NCI-H2107 (cell line): ENCODE measurements at places on chromosomes 4 and X.

- DNase-seq: no peak
These were observed 186.0 kb downstream of the CRLF2 start for GRCh38 chrX:1026263-1027015.

DNA sequence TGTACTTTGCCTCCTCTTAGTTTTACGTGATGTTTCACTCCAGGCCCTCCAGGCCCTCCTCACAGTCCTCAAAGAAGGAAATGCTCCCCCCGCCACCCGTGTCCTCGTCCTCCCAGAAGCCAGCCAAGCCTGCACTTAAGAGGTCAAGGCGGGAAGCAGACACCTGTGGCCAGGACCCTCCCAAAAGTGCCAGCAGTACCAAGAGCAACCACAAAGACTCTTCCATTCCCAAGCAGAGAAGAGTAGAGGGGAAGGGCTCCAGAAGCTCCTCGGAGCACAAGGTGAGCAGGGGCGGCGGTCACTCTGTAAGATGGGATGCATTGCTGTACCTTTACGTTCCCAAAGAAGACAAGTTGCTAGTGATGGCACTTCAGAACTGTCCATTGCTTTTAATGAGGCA, 94.4 kb downstream of the KLHL8 start:
- no peak for DNase-seq

- no peak for DNase-seq
These were observed 576.2 kb upstream of the CT83 start for GRCh38 chrX:117038918-117039440.

GRCh38 chr4:151671541-151672059, 89.2 kb downstream of the GATB start:
- DNase-seq: no peak

DNA sequence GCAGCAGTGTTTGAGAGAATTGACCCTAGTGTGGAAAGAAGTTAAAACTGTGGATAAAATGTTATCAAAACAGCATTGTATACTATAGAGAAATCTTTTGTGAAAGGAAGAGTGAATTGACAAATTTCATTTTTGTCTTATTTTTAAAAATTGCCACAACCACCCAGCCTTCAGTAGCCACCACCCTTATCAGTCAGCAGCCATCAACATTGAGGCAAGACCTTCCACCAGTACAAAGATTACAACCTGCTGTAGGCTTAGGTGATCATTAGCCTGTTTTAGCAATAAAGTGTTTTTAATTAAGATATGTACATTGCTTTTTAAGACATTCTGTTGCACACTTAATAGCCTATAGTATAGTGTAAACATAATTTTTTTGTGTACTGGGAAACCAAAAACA, 91.1 kb downstream of the NFKB1 start:
- DNase-seq: no peak

- no peak for DNase-seq
These were observed 54.1 kb downstream of the SYTL5 start for GRCh38 chrX:38060331-38060878.

GRCh38 chr4:177309522-177310371, at the start of gene NEIL3:
TSS of gene NEIL3 (plus strand) at chr4:177309874. CDS start at chr4:177309954, 80 bp downstream.
- DNase-seq: peak; percentile 33

DNA sequence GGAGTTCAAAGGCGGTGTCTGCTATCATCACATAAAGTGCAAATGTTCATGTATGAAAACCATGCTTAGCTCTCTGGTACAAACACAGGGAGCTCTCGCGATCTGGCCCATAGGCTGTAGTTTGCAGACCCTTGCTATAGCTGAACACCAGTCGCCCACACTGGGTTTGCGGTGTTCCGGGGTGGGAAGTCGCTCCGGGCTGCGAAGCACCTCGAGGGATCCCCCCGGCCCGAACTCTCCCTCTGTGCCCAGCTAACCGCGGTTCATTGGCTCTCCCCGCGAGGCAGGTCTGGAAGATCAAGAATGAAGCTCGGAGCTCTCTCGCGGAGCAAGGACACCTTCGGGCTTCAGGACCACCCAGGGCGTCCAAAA, 341 bp upstream of the PRPS2 start:
- no peak for DNase-seq

DNA sequence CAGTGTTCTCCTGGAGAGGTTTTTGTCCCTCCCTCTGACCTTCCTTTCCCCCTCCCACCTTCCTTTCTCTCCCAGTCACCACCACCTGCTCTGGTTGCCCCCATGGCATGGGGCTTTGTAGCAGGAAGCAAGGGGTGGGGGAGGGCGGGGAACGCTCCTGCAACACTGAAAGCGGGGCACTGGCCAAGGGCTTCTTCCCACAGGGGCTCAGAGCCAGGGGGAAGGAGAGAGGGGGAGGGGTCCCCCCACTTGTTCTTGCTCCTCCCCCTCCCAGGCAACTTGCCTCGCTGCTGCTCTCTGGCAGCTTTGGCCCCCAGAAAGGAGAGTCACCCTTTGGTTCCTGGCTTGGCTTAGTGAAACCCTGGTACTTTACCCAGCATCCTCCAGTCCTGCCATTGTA, 48.4 kb downstream of the BCORL1 start:
- DNase-seq: no peak

DNA sequence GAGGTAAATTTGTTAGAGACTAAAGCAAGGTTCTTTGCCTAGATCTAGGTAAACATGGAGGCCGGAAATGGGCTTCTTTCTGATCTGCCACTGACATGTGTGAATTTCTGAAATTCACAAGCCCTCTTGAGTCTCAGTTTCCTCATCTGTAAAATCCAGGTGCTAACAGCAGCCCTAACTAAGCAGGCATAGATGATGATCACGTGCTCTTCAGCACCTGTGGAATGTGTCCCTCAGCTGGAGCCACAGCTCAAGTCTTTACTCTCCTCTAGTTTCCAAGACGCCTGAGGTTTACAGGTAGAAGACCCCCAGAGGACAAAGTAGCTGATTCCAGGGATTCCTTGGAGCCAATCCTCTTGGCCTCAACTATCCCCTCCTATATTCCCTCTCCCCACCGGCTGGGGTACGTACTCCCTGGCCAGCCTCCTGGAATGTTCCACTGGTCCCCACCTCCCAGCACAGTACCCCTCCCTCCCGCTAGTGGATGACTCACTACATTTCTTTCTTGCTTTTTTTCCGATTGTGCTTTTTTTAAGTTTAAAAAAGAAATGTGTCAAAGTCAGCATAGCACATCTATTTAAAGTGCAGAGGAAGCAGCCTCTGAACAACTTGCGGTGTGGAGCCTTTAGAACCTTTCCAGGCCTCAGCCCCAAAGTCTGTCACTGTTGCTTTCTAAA, 98.4 kb downstream of the PHKA2 start:
- no peak for DNase-seq

DNA sequence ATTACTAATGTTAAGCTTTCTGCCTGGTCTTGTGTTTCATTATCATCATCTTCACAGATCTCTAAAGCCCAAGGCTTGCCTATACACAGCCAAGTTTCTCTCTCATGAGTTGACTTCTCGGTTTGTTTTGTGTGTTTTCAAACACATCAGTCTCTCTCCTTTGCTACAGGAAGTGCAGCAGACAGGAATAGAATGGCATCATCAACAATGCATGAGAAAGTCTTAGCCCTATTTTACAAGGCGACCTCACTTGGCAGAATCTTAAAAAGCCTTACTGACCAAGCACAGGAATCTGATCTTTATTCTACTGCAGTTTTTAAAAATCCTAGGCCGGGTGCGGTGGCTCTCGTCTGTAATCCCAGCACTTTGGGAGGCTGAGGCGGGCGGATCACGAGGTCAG, 36.8 kb downstream of the CC2D2A start:
- no peak for DNase-seq

DNA sequence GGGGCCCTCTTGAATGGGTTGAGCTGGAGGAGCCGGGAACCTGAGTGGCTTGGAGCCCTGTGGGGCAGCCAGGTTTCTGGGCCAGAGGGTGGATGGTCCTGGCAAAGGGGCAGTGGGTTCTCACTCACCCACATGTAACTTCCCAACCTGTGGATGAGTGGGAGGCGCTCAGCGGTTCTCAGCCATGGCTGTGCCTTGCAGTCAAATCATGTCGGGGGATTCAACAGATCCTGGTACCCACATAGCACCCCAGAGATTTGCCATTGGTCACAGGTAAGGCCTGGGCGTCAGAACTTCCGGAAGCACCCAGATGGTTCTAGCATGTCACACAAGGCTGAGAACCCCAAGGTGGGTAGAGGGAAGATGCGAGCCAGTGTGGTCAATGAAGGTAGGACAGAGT, 21.9 kb upstream of the CLCN4 start:
- DNase-seq: no peak

- no peak for DNase-seq
These were observed 105.3 kb upstream of the SPRY1 start for GRCh38 chr4:123291329-123291728.

- DNase-seq: no peak
These were observed 25.6 kb upstream of the ABCB7 start for GRCh38 chrX:75181721-75182120.

DNA sequence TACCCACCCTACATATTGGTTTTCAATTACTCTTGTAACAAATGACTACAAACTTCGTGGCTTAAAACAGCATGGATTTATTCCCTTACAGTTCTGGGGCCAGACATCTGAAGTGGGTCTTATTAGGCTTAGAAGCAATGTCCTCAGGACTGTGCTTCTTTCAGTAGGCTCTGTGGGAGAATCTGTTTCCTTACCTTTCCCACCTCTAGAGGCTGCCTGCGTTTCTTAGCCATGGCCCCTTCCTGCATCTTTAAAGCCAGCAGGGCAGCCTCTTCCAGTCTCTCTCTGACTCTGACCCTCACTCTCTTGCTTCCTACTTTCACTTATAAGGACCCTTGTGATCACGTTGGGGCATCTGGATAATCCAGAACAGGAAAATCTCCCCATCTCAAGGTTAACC, 252.5 kb upstream of the PGRMC2 start:
- no peak for DNase-seq

GRCh38 chr4:187069398-187069797, 345.7 kb upstream of the FAT1 start:
- no peak for DNase-seq

DNA sequence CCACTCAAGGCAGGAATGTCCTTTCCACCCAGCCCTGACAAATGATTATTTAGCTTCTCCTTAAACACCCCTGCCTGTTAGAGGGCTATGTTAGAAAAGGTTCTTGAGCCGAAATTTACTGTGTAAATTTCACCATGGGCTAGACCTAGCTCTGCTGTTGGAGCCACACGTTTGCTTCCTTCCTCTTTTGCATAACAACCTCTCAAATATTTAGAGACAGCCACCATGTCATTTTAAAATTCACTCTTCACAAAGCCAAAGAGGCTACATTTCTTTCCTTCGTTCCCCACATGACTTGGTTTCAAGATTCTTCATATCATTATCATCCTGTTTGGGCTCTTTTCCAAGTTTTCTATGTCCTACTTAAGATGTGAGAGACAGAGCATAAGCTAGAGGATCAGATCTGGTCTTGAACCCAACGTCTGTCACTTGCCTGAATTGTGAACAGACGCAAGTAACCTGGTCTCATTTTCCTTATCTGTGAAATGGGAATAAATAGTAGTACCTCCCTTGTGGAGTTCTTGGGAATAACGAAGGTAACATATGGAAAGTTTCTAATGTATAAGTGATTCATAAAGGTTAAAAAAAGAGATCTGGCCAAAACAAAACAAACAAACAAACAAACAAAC, 6.7 kb downstream of the DOCK11 start:
- no peak for DNase-seq
